ENCODE measurements at places on chromosomes 13 and 19.
A peak's percentile ranks its signal among the peaks of the same experiment; 100 is the strongest.

GRCh38 chr13:98508685-98509084, 68.2 kb downstream of the STK24 start:
- DNase-seq, result no peak

- no peak for DNase-seq
Observed at GRCh38 chr19:10858204-10858828, 10.1 kb downstream of the C19orf38 start.

GRCh38 chr13:104321756-104322155, 1255.5 kb upstream of the SLC10A2 start:
- no peak for DNase-seq

DNA sequence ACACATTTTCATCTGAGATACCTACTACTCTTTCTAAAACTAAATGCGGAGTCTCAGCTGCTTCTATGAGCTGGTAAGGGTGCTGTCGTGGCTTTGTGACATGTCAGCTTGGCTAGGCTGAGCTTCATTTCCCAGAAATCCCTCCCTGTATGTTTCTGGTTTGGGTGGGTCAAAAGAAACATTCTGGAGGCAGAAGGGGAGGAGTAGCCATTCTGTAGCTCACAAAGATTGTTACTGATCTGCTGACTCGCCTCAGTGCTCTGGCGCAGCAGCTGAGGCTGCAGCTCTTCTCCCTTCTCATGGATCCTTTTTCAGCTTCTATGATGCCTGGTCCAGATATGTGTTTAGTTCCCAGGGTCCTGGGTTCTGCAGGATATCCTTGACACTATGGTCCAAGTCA, 114.7 kb downstream of the RAP2A start:
- no peak for DNase-seq

DNA sequence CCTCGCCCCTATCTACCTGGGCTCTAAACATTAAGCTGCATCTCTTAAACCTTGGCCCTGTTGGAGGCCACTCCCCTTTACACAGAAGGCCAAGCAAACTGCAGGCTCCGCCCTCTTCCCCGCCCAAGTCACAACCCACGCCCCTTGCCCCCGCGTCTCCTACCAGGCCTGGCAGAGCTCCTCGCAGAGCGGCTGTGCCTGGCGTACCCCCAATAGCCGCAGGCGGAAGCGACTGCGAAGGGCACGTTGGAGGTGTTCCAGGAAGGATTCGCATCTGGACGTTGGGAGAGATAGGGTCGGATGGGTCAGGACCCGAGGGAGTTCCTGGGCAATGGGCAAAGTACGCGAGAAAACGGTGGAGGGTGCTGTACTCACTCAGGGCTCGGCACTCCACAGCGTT, 5.9 kb downstream of the RTBDN start:
- no peak for DNase-seq

DNA sequence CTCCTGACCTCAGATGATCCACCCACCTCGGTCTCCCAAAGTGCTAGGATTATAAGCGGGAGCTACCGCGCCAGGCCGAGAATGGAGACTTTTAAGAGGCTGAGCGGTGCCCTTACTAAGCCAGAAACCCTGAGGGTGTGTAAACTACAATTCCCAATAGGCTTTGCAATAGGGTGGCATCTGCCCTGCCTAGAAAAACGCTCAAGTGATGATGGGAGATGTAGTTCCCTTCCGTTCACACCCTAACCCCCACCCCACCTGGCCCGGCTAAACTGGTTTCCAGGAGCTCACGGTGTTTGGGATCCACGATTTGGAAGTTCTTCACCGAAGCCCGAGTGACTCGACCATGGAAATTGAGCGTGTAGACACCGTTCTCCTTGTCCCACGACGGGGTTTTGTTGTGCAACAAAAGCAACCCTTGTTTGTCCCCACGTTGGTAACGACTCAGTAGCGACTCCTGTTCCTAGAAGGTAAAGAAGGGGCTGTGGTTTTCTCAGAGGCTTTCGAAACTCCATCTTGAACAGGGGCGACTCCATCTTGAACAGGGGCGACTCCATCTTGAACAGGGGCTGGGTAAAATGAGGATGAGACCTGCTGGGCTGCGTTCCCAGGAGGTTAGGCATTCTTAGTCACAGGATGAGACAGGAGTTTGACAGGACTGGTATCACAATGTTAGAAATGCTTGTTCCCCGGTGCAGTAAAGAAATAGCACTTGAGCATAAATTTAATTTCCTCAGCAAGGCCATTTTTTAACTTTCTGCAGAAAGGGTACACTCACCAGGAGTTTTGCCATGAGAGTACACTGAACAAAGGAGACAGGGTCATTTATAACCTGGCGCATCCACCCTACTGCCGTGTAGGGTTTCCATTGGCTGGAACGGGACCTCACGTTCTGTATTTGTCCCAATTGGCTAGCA, 9.8 kb downstream of the PPP1R15A start:
- no peak for DNase-seq

- no peak for DNase-seq
Observed at GRCh38 chr13:97567510-97568243, 133.7 kb downstream of the RAP2A start.

DNA sequence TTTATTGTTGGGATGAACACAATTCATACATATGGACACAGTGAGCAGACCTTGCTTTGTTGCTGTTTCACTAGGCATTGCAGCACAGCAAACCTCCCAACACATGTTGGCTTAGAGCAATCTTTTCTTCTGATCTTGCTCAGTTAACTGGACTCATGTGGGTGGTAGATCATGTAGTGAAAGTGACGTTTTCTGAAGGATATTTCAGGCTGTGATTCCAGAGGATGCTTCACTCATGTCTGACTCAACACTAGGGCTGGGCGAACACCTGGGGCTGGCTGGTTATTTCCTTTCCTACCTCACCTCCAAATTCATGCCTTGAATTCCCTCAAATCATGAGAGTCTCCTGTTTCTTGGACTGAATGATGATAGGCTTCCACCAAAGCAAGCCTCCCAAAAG, 14.3 kb upstream of the LGALS13 start:
- DNase-seq, result no peak

GRCh38 chr19:55487924-55488687, at the start of gene SSC5D:
Gene SSC5D (plus strand): TSS chr19:55488436. CDS start chr19:55488590, 154 bp downstream.
- no peak for DNase-seq

DNA sequence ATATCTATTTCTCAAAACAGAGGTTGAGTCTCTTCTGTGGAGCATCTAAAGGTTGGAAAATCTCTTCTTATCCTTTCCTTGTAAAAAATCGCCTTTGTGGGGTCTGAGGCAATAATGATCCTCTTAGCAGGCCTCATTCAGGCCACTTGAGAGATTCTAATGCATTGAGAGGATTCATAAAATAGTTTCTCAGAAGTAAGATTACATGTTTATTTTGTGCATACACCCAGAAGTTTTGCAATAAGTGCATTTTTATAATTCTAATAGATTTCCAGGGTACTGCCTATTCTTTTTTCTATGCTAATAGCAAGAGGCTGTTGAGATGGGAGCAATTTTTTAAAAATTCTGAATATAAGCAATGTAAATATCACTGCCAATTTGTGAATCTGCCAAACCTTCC, 342.2 kb upstream of the KLF12 start:
- no peak for DNase-seq

DNA sequence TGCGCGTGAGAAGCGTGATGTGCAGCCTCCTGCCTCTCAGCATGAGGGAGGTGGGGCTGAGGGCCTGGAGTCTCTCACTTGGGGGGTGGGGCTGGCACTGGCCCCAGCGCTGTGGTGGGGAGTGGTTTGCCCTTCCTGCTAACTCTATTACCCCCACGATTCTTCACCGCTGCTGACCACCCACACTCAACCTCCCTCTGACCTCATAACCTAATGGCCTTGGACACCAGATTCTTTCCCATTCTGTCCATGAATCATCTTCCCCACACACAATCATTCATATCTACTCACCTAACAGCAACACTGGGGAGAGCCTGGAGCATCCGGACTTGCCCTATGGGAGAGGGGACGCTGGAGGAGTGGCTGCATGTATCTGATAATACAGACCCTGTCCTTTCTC, 8.7 kb downstream of the CD177 start:
- no peak for DNase-seq

- peak; percentile 22 for DNase-seq
Observed at GRCh38 chr19:3224346-3225168, at the start of gene CELF5. Gene CELF5 (plus strand): TSS chr19:3224661. CDS start chr19:3224740, 79 bp downstream.

DNA sequence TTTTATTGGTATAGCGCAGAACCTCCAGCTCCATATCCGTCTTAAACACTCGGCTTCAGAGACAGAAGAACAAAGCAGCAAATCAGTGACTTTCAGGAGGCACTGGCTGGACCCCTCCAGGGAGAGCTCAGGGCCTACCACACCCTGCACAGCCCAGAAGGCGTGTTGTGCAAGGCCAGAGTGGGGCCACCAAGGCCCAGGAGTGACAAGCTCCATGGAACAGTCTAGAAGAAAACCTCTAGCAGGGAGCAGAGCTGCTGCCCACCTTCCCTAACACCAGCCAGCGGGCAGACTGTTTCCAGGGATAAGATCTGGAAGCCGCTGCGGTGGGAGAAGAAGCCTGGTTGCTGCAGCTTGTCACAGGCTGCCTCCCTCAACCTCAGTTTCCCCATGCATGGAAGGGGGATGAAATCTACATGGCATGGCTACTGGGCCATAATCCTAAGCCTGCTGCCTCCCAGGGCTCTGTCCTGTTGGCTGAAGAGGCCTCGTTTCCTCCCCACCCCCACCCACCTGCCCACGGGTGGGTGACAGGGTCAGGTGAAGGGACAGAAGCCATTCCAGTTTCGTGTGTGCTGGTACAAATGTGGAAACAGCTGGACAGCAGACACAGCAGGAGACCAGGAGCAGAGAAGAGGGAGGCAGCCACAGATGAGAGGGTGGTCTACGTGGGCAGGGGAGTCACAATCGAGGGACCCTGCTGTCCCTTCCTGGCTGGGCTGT, 57.4 kb downstream of the PEPD start:
- DNase-seq, result no peak

DNA sequence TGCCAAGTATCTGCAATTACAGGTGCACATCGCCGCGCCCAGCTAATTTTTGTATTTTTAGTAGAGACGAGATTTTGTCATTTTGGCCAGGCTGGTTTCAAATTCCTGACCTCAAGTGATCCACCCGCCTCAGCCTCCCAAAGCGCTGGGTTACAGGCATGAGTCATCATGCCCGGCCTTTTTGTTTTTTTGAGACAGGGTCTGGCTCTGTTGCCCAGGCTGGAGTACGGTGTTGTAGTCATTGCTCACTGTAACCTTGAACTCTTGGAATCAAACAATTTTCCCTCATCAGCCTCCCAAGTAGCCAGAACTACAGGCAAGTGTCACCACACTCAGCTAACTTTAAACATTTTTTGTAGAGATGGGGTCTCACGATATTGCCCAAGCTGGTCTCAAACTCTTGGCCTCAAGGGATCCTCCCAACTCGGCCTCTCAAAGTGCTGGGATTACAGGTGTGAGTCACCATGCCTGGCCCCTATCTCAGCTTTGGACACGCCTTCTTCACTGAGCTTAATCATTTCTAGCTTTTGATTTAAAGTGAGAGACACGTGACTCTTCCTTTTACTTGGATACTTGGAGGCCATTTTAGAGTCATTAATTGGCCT, 4.0 kb upstream of the IRGC start:
- DNase-seq, result no peak

DNA sequence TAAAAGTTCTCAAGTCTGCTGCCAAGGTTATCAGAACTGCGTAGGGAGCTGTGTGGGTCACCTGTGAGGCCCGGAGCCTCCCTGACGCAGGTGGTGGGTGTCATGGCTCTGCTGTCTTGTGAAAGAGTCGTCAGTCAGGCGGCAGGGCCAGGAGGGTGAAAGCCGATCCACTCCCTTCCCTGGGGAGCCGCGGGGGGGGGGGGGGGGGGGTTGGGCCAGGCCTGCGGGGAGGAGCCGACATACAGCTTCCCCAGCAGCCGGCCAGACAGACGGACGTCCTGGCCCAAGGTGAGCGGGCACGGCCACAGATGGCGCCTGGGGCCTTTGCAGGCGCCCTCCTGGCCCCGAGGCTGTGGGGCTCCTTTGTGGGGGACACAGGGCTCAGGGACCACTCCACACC, 12.4 kb downstream of the SBNO2 start:
- DNase-seq, result no peak

DNA sequence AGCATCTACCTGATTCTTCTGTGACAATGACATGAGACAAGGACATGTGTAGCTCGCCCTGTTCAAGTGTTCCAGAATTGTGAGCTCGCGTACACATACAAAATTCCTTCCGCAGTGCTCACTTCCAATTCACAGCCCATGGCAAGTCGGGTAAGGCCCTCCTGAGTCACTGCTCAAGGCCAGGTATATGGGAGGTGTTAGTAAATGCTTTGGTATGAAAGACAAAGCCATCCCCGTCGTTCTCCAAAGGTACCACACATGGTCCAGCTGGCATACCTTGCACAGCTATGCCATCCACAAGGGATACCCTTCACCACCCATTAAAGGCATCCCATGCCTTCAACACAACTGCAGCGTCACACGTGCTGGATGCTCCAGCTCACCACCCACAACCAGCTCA, 4.4 kb upstream of the ELL start:
- DNase-seq, result no peak

GRCh38 chr19:55322204-55322885, 2.8 kb downstream of the TMEM150B start:
- no peak for DNase-seq

GRCh38 chr13:34352958-34353357, 535.0 kb downstream of the RFC3 start:
- no peak for DNase-seq

DNA sequence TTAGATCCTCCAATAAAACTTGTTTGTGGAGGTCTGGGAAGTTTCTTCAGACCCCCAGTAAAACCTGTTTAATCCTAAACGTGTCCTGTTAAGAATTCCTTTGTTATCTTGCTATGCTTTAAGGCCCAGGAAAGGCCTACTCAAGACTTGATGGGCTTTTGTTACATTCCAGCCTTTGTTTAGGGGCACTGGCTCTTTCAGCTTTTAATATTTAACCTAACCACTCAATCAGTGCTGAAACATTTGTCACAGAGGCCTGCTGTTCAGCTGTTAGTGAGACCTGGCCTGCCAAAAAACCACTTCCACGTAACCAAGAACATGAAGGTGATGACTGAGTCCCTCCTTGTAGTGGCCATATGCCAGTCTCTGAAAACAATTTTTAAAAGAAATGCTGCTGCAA, 41.7 kb downstream of the PCDH17 start:
- DNase-seq, result no peak

GRCh38 chr19:5143471-5144411, 174.8 kb downstream of the KDM4B start:
- no peak for DNase-seq

DNA sequence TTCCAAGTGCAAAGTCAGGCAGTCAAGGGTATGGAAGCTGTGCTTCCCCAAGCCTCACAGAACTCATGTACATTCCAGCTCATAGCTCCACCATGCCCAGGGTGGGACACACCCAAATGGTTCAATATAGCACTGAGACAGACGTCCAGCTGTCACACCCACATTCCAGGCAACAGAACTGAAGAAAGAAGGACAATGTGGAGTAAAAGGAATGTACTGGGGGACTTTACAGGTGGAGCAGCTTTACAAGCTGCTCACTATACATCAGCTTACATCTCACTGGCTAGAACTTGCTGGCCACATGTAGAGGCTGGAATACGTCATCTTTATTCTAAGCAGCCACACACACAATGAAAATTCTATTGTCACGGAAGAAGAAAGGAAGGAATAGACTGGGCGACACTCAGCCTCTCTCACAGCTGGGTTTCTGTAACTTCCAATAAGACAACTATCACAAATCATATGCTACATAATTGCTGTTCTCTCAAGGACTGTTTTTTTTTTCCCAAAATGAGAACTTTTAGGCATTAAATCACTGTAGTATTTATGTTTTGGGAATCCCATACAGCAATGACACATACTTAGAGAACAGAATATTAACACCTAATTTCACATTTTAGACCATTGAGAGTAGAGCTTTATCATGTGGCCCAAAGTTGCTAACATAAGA, 86.1 kb downstream of the KLF12 start:
- DNase-seq, result no peak
